ENCODE measurements at places on chromosomes 4 and X. TPM values are rescaled to one million over a fixed set of nuclear protein-coding genes. Genes with fewer than 3 reads are reported as not detected.

MAOA gene
- 0.13 TPM for total RNA-seq

GRCh38 chrX:23736030-23736429 is 7.0 kb downstream of the ACOT9 start:
- DNase-seq, result no peak

ZNF711 gene
- 2.3 TPM for total RNA-seq

DNA sequence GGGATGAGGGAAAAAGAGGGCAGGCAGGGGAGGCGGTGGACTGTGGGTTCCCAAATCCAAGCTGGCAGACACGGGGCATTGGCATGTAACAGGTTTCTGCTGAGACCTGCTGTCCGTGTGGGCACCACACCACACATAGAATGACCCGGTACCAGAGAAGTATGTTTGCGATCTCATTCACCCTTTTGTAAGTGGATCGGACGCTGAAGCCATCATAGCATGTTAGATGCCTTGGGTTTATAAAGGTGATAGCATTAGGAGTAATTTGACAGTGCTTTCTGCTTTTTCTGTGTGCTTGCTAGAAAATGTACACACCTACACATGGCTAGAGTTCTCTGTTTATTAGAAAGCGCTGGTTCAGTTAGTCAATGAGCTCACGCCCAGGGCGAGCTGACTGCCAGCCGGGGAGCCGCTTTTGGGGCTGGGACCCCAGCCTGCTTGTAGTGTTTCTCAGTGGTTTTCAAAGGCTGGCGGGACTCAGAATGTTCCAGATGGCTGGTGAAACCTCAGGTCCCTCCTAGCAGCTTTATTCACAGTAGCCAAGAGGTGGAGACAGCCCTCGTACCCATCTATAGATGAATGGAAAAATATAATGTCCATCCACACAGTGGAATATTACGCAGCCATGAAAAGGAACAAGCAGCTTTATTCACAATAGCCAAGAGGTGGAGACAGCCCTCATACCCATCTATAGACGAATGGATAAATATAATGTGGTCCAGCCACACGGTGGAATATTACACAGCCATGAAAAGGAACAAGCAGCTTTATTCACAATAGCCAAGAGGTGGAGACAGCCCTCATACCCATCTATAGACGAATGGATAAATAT is 579 bp downstream of the IL3RA start:
- no peak for DNase-seq

SEPSECS gene
- 17.2 TPM for total RNA-seq

PAGE2B gene
- 0.99 TPM for total RNA-seq

TMPRSS11D gene
- not detected for total RNA-seq

TLR8 gene
- 0.21 TPM for total RNA-seq

CT45A3 gene
- total RNA-seq, result not detected

- DNase-seq, result peak; percentile 12
These were observed 44.1 kb downstream of the DTHD1 start for GRCh38 chr4:36325499-36325898.

Measured in naive thymus-derived CD8-positive, alpha-beta T cell (primary cell).